GM23338 (cell line): ENCODE measurements at places on chromosomes 7 and 10.

DNA sequence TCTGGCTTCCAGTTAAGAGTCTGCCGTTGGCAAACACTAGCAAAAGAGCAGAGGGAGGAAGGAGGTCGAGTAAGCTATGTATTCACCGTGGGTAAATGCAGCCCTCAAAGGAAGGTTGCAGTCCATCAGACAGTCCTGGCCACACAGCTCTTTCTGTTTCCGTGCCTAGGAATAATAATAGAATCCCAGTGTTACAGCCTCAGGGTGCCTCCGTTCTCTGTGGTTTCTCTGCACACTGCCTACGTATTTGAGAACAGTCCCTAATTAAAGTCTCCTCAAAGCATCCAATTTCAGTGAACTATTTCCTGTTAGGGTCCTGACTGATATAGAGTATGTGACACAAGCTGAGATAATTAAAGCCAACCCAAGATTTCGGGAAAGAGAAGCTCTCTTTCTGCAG, 176.7 kb downstream of the GPAM start:
- no peak for DNase-seq

DNA sequence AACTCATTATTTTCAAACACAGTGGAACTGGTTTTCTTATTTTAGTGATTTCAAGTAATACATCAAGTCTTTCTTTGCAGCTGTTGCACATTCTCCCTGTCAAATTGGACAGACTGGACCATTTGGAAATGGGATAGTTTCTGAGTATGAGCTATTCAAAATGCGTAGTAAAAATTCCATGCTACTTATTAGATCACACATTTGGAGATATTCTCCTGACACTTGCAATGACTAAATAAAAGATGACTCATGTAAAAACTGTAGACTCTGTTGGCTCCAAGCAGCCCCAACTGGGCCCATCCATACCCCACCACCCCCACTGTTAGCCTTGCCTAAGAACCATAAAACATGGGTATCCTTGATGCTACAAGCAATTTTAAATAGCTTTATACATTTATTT, 25.9 kb upstream of the BICC1 start:
- no peak for DNase-seq

GRCh38 chr10:62915158-62915557, 99.0 kb upstream of the EGR2 start:
- no peak for DNase-seq

DNA sequence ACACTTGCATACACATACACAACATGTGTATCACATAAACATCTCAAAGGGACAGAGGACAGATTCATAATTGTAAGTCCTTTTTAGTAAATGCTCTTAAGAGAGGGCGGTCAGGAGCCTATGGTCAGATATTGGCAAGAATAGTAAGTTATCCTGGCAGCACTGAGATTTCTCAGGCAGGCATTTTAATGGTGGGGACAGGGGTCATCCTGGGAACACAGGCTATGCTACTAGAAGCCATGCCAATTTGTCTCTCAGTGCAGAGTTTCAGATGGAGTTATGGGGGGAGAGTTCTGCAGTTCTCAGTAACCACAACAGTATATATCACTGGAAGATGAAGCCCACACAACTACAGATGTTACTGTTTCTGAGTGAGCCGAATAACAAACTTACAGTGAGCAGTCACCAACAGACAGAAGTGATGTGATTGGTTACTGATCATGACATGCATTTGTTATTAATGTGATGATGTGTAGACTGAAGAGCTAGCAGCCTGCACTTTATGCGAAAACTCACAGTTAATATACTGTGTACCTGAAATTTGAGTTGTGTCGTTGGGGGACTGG, 16.4 kb downstream of the ZNF487 start:
- DNase-seq, result no peak

DNA sequence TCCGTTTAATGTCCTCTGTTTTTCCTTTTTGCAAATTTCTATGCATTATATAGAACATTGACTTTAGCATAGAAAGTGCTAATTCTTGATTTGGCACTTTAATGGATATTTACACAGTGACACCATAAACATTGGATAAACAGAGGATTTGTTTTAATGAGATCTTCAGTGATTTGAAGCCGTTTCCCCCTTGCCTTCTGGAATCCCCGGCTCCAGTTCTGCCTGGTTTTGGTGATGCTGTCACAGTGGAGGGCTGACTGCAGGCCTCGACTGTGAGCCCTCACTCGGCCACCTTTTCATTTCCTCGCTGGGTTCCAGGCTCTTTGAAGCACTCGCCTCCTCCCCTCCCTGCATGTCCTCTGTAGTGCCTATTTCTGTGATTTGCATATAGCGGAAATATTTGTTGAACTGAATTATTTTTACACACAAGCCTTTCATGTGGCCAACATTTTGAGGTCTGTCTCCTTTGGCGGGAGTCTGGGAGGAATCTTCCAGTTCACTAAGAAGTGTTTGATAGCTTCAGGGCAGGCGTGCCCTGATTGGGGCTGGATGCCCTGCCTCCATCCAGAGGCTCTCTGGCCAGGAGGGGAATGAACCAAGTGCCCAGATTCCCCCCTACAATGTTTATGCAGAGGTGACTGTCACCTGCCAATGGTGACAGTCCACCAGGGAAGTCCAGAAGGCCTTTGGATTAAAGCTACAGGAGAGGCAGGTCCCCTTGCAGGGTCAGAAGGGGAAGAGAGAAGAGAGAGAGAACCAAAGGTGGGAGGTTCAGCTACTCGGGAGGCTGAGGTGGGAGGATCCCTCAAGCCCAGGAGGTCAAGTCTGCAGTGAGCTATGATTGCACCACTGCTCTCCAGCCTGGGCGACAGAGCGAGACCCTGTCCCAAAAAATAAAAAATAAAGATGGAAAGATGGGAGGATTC, 67.5 kb downstream of the CUX1 start:
- no peak for DNase-seq

DNA sequence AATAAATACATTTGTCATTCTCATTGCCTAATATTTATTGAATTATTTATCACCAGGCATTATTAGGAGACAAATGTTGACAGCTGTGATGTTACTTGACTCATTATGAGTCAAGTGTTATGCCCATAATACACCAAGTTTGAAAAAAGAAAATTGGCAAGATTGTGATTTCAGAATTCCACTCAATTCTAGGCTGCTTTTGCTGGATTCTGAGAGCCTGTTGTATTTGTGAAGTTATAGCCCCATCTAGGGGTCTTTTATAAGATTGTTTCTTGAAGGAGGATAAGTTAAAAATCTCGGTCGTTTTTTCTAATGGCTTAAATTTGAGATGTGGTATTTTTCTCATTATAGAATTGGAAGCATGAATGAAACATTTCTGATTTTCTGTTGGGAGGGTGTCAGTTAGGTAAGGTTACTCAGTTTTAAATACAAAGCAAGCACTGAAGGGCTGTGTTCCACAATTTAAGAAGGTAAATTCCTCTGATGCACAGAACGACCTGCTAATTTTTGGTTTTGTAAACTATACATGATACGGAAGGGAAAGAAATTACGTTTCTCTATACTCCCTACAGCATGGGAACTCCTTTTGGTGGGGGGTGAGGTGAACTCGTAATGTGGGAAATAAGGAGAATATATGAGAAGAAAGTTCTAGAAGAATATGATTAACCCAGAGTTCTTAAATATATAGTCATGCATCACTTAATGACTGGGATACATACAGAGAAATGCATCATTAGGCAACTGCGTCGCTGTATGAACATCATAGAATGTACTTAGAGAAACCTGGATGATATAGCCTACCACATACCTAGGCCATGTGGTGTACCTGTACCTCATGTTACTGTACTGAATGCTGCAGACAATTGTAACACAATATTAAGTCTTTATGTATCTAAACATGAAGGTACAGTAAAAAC, 2.6 kb downstream of the STK31 start:
- peak; percentile 76 for DNase-seq

DNA sequence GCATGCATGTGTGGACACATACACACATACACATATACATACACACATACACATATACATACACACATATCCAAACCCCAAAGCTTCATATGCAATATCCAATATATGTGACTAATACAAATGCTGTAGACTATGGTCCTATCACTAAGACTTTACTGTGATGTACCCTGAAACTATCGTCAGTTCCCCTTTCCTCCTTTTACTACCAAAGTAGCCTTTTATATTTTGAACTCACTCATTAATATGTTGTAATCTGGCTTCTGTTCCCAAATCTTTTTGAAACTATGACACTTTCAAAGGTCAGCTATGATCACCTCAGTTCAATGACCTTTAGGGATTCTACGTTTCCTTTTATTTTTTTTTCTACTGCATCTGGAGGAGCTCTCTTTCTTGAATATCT, 64.8 kb upstream of the TFEC start:
- no peak for DNase-seq

DNA sequence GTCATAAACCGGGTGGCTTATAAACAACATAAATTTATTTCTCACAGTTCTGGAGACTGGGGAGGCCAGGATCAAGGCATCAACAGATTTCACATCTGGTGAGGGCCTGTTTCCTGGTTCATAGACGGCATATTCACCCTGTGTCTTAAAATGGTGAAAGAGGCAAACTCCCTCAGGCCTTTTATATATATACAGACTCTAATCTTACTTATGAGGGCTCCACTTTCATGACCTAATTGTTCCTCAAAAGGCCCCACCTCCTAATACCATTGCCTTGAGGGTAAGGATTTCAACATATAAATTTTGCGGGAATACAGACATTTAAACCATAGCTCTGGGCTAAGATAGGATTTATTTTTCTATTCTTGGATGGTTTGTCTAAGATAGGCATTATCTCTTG, 187.2 kb downstream of the PPP1R3A start:
- no peak for DNase-seq

GRCh38 chr7:96285579-96285978, 36.3 kb downstream of the SLC25A13 start:
- DNase-seq, result no peak

- DNase-seq, result peak; percentile 53
Measured at GRCh38 chr7:133854739-133855138, 272.4 kb upstream of the LRGUK start.

GRCh38 chr10:48784031-48784430, 99.4 kb downstream of the WDFY4 start:
- DNase-seq, result no peak

- no peak for DNase-seq
Measured at GRCh38 chr10:132869621-132870020, 72.7 kb downstream of the CFAP46 start.

- DNase-seq, result peak; percentile 51
Measured at GRCh38 chr7:70044064-70044463, 445.8 kb downstream of the AUTS2 start.

- DNase-seq, result peak; percentile 72
Measured at GRCh38 chr7:129949292-129950133, 3.2 kb downstream of the UBE2H start.

GRCh38 chr10:69044546-69044945, 43.4 kb upstream of the SRGN start:
- DNase-seq, result no peak

GRCh38 chr10:78215645-78216044, 182.0 kb downstream of the RPS24 start:
- no peak for DNase-seq

DNA sequence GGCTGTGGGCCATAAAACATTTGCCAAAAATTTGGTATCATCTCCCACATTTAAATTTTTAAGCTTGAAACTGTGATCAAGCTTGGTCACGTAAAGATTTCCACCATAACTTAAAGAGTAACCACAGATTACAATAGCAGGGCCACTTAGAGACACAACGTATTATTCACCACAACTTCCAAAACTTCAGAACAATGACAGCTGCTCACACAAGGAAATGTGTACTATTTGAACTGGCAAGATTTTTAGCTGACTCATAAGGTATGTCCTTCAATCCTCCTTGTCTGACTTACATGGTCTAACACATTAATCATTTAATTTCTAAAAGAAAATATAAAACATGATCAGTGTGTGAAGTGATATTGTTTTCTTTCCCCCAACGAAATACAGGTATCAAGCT, 234.5 kb downstream of the PARD3 start:
- no peak for DNase-seq

- no peak for DNase-seq
Measured at GRCh38 chr7:74069790-74070618, 13.6 kb upstream of the LIMK1 start.

DNA sequence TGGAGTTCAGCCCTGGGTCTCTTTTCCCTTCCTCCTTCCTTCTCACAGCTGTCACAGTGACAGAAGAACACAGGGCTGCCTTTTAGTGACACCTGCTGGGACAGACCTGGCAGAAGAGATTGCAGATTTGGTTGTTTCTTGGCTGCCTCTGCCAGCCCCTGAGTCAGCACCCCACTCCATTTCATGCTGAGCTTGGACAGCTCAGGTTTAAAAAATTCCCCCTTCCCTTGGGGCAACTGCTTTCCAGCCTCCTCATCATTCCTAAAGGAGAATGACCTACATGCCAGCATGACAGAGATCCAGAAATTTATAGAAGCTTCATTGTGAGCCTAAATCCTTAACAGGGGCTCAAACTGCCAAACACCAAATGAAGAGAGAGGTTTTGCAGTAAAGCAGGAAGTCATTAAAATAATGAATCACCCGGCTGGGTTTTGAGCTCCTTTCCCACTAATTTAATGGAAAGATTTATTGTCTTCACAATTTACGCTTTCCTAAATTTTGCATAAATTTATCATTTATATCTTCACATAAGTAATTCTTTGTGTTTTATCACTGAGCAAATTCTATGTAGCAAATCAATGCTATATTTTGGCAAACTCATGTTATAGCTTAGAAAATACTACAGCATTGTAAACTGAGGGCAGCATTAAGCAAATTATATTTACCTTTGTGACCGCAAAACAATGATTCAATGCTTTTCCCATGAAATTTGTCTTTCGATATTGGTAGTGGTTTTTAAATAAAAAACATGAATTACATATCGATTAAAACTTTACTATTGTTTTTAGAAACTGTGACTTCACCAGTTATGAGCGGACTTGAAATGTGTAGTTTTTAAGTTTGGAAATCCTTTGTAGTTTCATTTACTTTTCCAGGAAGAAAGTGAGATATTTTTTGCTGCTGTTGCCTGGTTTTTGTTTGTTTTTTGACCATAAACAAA, 399.5 kb upstream of the ANKRD30A start:
- peak; percentile 82 for DNase-seq

- no peak for DNase-seq
Measured at GRCh38 chr10:117865945-117866344, 180.8 kb downstream of the RAB11FIP2 start.

GRCh38 chr7:100351657-100352058, 6.3 kb upstream of the PILRB start:
- DNase-seq, result no peak

GRCh38 chr10:104957178-104957841, 316.2 kb downstream of the SORCS3 start:
- no peak for DNase-seq

DNA sequence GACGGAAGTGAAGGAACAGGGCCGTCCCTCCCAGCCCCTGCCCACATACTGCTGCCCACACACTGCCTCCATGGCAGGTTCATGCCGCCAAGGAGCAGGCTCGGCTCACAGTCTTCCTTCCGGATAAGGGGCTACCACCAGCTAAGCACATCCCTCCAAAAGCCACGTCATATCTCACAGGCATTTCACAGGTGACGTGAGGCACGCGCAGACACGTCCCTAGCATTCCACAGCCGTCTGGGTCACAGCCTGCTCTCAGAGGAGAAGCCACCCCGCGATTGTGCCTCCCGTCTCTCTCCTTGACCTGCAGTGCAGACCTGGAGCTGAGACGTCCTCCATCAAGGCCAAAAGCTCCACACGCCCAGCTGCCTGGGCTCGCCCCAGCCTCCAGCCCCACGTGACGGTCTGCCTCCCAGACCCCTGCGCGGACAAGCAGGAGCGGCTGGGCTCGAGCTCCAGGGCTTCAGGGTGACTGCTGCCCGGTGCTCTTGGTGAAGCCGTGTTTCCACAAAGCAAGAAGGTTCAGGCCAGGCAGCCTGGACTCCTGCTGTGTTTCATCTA, 114.0 kb downstream of the MAD1L1 start:
- DNase-seq, result no peak

- peak; percentile 36 for DNase-seq
Measured at GRCh38 chr10:31129271-31129670, 97.6 kb upstream of the ZNF438 start.

GRCh38 chr10:3668276-3668965, 116.6 kb downstream of the KLF6 start:
- peak; percentile 82 for DNase-seq
